ENCODE measurements at places on chromosomes 6 and 20.

GRCh38 chr6:133966654-133967329 lies 13.8 kb downstream of the TBPL1 start:
- DNase-seq, result no peak

- DNase-seq, result no peak
Measured at GRCh38 chr20:47791084-47791599, 5.9 kb upstream of the SULF2 start.

GRCh38 chr20:22630701-22631100 lies 46.3 kb upstream of the FOXA2 start:
- DNase-seq, result no peak

DNA sequence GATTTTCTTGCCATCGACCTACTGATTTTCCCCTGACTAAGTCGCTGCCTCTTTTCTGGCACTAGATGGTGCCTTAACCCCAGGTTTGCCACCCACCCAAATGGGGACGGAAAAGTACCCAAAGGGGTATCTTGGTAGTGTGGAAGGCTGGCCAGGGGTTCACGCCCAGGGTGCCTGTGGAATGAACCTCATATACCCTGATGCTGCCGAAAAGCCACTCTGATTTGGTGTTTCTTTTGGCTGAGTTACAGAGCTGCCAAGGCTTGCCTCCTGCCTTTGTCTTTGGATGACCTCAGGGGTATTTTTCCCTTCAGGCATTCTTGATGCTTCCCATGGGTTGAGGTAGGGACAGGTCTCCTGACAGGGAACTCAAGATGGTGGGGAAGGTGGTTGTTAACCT lies 78.1 kb downstream of the MAP3K7 start:
- DNase-seq, result no peak

GRCh38 chr6:113640051-113640450 lies 217.1 kb upstream of the MARCKS start:
- DNase-seq, result no peak

DNA sequence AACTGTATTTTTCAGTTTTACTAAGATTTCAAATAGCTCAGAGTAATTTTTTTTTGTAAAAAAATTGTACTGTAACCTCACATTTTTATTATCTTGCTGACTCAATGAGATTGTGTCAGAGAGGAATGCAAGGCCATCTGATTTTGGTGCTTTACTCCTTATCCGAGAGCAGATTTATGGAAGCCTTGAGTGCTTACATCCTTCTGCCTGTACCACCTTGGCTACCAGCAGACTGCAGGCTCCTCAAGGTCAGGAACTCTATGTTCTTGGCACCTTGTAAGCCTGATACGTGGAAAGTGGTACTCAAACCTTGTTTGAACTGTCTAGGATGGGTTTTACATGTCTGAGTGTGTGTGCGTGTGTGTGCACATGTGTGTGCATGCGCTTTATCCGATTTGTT lies 80.1 kb upstream of the MLIP start:
- DNase-seq, result no peak

DNA sequence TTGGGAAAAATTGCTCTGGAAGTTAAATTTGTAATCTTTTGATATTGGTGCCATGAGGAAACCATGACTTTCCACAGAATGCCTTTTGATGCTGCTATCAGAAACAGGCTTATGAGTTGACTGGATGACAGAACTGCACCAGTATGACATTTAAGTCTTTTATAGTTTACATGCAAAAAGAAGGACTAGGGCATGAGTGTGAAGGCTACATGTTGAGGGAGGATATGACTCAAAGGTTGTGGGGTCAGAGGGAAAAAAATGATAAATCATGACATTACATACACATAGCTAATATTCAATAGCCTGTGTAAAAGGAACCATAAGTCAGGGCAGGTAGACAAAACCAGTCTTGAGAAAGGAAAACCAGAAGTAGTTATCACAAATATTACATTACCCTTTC lies 182.2 kb downstream of the COL12A1 start:
- no peak for DNase-seq

- DNase-seq, result no peak
Measured at GRCh38 chr20:49843139-49843538, 30.5 kb downstream of the SLC9A8 start.

- DNase-seq, result no peak
Measured at GRCh38 chr20:18397030-18397429, 69.8 kb downstream of the DZANK1 start.

- no peak for DNase-seq
Measured at GRCh38 chr20:949717-950116, 33.6 kb upstream of the ANGPT4 start.

Data from progenitor cell of endocrine pancreas (in vitro differentiated cells).